ENCODE measurements at places on chromosomes 7 and 10.

DNA sequence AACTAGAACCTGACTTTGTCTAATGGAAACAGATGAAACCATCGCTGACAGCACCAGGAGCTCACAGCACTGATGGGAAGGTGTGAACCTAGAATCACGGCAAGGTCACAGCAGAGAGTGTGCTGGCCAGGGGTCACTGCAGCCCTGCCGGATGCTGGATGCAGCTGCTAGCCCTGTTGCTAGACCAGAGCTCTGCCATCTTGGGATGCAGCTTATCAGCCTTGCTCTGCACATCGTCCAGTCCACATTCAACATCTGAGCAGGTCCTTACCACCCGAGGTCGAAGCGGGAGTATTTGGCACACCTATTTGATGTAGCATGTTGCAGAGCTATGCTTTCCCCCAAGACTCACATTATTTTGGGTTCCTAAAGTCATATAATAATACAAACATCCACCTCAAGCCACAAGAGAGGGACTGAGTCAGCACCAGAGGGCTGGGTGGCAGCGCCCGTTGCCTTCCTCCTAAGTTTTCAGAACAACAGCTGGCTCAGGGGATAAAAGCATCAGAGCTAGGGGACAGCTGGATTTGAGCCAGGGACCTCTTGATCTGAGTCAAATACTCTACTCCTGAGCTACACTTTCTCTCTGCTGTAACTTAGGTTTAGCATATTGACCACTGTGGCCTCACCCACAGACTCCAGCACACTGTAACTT is 135.3 kb downstream of the ZNF467 start:
- DNase-seq: no peak

- DNase-seq: no peak
Observed at GRCh38 chr10:120614680-120615079, 157.7 kb downstream of the PLPP4 start.

- DNase-seq: no peak
Observed at GRCh38 chr7:29500719-29501118, 62.9 kb upstream of the PRR15 start.

DNA sequence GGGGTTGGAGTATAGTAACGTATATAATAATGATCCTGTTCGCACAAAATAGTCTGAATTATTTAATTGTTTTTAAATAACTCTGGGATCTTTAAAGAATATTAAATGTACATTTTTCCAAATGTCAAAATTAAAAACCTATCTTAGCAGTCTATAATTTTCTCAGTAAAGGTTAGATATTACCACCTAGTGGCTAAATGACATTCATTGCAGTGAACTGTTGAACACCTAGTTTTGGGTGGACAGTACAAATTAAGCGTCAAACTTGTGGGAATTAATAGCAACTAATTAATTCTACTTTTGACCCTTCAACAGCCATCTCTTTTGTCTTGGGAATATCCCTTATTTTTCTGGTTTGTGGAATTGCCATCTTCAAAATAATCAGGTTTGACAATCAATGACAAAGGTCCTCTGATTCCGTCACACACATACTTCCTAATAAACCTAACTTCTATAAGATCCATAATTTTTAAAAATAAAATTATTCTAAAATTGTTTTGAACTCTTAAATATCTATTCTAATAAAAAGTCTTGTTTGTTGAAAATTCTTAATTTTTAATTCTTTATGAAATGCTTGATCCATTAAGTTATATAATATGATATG is 165.7 kb downstream of the SEMA3D start:
- DNase-seq: peak; percentile 65

- no peak for DNase-seq
Observed at GRCh38 chr7:130489140-130489983, 2.5 kb upstream of the MEST start.

DNA sequence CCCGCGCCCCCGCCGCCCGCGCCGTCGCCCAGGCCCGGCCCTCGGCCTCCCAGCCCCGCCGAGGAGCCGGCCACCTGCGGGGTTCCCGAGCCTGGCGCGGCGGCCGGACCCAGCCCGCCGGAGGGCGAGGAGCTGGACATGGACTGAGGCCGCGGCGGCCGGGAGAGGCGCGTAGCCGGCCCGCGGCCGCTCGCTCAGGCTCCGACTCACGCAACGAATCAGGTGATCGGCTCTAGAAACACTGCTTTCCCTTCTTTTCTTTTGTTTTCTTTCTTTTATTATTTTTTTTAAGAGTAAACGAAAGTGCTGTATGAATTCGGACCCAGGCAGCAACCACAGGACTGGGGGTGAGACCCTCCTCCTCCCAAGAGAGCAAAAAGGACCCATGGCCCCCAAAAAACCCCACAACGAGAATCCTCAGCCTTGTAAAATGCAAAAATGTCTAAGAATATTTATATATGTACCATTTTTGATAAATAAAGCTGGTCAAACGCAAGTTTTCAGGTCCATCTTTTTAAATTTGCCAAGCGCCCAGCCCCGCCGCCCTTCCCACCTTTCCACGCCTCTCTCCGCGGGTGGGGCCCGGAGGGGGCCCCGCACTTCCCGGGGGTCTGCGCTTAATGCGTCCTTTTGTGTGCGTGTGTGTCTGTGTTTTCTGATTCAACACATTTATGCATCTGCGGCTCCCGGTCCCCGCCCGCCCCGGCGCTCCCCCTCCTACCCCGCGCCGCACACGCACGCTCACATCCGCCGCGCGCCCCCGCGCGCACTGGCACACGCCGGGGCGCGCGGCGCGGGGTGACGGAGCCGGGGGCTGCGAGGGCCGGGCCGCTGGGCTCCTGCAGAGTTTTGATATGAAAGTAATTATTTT is 4.4 kb downstream of the UNCX start:
- no peak for DNase-seq

DNA sequence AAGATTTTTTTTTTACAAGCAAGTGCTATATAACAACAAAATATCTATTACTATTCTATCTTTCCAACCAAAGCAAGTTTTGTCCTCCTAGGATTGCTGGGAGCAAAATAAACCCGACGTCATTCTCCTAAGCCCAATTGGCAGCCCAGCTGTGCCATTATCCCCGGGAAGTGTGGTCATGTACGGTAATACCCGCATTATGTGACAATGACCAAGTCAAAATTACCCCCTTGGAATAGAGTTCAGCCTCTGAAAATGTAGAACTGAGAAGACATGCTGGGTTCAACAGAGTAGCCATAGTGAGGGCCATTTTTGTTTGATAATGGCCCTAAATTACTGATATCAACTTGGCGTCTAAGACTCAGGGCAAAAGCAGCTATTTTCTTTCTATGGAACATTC is 215.5 kb downstream of the LRRTM3 start:
- no peak for DNase-seq

GRCh38 chr7:133750287-133750686 is 376.9 kb upstream of the LRGUK start:
- no peak for DNase-seq

- DNase-seq: no peak
Observed at GRCh38 chr7:25864943-25865751, 286.9 kb upstream of the NFE2L3 start.

- DNase-seq: no peak
Observed at GRCh38 chr10:11015446-11015934, 2.2 kb upstream of the CELF2 start.

DNA sequence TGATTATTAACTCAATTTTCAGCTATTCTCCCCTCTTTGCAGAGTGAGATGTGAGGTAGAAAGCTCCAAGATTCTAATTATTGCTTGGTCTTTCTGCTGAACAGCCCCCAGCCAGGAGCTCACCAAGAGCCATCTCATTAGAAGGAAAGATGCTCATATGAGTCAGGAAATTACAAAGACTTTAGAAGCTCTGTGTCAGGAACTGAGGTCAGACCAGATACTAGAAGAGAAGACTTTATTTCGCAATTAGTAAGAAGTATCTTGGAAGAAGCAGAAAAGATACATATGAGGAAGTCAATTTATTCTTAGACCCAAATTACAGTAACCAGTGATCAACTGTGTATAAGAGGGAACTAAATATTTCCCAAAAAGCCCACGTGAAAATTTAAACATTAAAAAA is 626.9 kb downstream of the ZWINT start:
- no peak for DNase-seq

- DNase-seq: no peak
Observed at GRCh38 chr7:47526466-47526865, 55.4 kb downstream of the TNS3 start.

GRCh38 chr10:103716206-103717160 is 138.9 kb downstream of the SH3PXD2A start:
- peak; percentile 56 for DNase-seq

DNA sequence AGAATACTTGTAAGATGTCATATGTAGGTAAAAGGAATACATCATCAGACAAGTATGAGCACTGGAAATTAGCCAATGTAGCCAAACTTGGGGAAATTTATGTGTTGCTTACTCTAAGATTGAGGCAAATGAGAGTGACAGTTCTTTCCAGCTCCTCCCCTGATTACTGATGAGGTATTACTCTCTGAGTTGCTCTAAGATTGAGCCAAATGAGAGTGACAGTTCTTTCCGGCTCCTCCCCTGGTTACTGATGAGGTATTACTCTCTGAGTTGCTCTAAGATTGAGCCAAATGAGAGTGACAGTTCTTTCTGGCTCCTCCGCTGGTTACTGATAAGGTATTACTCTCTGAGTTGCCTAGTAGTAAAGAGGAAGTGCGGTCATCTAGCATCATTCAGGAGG is 435.8 kb downstream of the NRG3 start:
- DNase-seq: no peak

- DNase-seq: peak; percentile 10
Observed at GRCh38 chr10:76428551-76429367, 997.3 kb downstream of the LRMDA start.

- DNase-seq: no peak
Observed at GRCh38 chr7:37357637-37357996, 91.0 kb downstream of the ELMO1 start.

- DNase-seq: no peak
Observed at GRCh38 chr7:17230099-17230807, 68.2 kb upstream of the AHR start.

GRCh38 chr10:44973323-44974081 is 5.1 kb downstream of the DEPP1 start:
- no peak for DNase-seq

- peak; percentile 33 for DNase-seq
Observed at GRCh38 chr7:31027161-31027965, 24.7 kb upstream of the ADCYAP1R1 start.

DNA sequence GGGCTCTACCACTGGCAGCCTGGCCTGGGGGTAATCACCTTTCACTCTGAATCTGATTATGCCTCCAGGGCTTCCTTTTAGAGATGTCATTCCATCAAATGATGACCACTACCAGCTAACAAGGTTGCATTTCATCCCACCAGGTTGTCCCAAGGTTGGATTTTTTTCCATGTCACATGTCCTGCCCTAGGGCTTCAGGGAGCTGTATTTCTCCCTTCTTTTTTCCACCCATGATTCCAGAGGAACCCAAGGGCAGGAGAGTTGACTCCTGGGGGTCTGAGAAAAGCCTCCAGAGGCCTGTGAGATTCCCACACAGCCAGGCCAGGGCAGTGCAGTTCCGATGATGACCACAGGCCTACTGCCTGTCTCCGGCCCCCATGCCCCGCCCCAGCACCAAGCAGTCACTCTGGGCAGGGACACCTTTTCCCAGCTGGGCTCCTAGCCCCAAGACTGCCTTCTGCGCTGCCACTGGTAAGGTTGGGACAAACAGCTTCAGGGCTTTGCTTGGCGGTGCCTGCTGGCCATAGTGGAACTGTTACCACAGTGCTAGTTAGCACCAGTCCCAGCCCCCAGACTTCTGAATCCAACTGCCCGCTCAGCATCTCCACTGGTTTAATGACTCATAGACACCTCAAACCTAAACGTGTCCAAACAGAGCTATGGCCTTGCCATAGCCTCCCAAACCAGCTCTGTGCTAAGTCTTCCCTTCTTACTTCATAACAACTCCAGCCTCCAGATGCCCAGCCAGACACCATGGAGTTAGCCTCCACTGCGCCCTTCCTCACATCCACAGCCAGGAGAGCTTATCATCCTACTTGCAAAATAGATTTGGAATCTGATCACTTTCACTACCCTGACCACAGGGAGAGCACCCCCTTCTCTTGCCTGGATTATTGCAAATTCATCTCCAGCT is 133.7 kb downstream of the ARHGAP22 start:
- DNase-seq: no peak

DNA sequence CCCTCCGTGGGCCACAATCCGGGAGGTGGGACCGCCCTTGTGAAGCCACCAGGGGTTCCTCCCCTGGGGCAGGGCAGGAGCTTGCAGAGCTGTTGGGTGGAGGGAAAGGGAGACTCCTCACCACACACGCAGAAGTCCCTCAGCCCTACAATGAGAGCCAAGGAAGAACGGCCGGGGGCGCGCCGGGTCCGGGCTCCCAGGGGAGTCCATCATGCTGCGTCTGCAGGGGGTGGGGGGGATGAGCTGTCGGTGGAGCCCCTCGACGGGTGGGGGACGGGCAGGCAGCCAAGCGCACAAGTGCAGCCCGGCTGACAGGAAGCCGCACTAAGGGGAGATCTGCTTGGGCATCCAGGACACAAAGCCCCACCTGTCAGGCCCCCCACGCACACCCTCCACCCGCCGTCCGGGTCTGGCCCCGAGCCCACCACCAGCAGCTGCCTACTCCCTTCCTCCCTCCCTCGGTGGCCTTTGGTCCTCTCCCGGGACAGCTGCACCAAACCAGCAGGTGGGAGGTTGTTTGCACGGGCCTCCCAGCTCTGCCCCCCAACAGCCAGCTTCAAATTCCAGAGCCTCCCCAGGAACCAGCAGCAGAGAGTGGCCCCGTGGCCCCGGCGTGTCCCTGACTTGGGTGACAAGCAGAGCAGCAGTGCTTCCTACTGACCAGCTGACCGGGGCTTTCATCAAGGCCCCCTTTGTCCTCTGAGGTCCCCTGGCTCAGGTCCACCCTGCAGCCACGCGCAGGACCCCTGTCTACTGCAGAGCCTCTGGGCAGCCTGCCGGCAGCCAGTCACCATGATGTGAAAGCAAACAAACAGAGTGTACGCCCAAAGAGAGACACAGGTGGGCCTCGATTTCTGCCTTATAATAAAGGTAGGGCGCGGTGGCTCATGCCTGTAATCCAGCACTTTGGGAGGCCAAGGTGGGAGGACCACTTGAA is 50.3 kb downstream of the HIP1 start:
- DNase-seq: no peak

GRCh38 chr10:33416209-33416608 is 81.7 kb upstream of the NRP1 start:
- DNase-seq: no peak

- DNase-seq: no peak
Observed at GRCh38 chr10:100174699-100175677, 10.8 kb downstream of the ERLIN1 start.

- DNase-seq: no peak
Observed at GRCh38 chr10:33550811-33551210, 216.3 kb upstream of the NRP1 start.

DNA sequence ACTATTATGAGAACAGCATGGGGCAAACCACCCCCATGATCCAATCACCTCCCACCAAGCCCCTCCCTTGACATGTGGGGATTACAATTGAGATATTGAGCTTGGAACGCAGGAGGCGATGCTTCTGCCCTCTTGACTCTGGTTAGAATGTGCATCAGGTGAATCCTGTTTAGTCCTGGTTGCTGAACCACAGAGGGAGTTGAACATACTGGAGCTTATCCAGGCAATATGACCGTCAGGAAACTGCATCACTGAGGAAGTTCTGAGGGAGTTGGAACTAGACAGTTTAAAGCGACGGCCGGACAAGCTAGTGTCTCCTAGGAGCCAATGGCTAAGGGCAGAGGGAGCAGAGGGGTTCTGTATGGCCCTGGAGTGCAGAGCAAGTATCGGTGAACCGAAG is 31.8 kb upstream of the GARS1 start:
- no peak for DNase-seq

GRCh38 chr7:101235050-101235449 is 2.6 kb downstream of the CLDN15 start:
- DNase-seq: peak; percentile 53

- DNase-seq: peak; percentile 87
Observed at GRCh38 chr10:92800134-92800733, 48.1 kb upstream of the EXOC6 start.

Measured in DMS53 (cell line).